ENCODE measurements at places on chromosomes 5 and 9.

DNA sequence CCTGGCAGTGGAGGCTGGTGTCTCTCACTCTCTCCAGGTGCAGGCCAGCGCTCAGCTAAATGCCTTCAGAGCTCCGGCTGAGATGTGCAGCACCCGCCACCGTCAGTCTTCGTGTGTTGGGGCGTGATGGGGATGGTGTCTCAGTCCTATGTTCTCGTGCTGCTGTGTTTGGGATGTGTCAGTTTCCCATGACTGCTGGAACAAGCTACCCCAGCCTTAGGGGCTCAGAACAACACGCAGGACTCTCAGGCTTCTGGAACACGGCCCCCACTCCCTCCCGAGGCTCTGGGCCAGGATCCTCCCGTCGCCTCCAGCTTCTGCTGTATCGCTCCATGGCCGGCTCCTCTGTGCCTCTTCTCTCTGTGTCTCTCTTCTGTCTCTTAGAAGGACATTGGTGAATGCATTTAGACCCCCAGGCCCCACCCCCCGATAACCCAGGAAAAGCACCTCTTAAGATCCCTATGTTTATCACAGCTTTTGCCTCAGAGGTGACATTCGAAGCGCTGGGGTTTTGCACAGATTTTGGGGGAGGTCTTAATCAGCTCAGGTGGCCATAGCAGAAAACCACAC lies 9.6 kb upstream of the CEP72 start:
- no peak for DNase-seq

DNA sequence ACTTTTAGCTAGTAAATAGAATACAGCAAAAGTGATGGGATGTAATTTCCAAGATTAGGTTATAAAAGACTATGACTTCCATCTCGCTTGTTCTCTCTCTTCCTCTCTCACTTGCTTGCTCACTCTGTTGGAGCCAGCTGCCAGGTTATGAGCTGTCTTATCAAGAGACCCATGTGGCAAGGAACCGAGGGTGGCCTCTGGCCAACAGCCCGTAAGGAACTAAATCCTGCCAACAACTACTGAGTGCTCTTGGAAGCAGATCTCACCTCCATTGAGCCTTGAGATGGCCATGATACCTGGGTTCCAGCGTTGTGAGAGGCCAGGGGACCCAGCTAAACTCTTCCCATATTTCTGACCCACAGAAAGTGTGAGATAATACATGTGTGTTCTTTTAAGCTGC lies 636.1 kb downstream of the ACTL7B start:
- DNase-seq = no peak

DNA sequence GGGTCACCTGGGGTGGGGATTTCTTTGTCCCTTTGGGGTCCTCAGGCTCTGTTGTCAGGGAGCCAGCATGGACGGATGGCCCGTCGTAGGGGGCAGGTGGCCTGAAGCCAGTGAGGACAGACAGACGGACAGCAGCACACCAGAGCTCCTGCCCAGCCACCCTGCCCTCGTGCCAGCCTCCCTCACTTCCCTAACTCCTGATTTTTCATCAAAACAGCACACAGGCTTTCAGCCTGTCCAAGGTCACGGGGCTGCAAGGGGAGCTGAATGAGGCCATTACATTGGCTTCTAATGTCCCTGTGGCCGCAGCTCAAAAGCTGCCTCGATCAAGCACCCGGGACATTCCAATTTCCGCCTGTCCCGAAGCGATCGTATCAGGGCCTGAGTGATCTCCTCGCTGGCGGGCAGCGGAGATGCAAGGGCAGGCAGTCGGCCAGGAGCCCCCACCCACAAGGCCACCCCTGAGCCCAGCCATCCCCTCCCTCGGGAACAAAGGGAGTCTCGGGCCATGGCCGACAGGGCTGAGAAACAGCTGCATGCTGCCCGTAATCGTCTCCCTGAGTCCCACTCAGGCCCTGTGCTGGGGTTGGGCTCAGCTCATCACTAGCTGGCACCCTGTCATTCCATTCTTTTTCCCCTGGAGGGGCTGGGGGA lies 50.5 kb upstream of the RNU6ATAC start:
- no peak for DNase-seq

DNA sequence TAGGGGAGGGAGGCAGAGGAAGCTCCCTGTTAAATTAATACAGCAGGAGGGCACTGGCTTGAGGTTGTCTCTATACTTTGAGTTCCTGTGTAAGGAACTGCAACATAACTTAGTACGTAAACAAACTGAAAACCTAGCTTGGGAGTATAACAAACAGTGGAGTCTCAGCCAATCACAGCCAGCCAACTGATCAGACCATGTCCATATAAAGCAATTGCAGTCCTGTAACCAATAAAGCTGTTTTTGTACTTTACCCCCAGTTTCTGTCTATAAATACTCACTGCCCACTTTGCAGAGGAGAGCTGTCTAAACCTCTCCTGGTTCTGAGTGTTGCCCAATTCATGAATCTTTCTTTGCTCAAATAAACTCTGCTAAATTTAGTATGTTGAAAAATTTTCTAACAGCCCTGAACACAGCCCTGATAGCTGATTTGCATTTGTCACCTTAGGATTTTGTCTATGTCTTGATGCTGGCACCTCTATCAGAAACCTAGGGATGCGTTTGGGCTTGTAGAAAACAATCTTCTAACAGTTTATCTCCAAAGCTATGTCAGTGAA lies 39.9 kb downstream of the GDNF start:
- DNase-seq = peak; percentile 18

DNA sequence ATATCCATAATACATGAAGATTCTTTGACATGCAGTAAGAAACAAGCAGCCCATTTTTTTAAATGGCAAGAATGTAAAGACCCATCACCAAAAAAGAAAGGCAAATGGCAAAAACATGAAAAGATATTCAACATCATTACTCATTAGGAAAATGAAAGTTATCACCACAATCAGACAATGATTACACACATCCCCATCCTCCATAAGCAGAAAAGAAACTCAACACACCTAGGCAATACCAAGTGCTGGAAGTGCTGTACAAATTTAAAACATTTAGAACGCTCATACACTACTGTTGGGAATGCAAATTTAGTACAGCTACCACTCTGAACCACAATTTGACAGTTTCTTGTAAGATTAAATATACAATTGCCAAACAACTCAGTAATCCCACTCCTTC lies 466.7 kb downstream of the ACTL7B start:
- DNase-seq = no peak

GRCh38 chr5:54259090-54259489 lies 51.3 kb downstream of the ARL15 start:
- peak; percentile 61 for DNase-seq

DNA sequence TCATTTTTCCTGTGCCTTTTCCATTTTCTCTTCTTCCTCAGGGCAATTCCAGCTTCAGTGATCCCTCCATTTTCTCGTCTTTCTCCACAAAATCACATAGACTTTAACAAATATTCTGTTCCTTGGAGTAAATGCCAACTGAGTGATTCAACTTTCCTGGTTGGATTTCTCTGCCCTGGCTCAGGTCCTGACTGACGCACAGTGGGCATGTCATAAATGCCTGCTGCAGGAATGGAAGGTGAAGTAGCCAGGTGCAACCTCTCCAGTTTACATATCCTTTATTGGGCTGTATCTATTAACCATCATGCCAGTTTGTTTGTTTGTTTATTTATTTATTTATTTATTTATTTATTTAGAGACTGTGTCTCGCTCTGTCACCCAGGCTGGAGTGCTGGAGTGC lies 95.1 kb downstream of the MEF2C start:
- DNase-seq = peak; percentile 7

DNA sequence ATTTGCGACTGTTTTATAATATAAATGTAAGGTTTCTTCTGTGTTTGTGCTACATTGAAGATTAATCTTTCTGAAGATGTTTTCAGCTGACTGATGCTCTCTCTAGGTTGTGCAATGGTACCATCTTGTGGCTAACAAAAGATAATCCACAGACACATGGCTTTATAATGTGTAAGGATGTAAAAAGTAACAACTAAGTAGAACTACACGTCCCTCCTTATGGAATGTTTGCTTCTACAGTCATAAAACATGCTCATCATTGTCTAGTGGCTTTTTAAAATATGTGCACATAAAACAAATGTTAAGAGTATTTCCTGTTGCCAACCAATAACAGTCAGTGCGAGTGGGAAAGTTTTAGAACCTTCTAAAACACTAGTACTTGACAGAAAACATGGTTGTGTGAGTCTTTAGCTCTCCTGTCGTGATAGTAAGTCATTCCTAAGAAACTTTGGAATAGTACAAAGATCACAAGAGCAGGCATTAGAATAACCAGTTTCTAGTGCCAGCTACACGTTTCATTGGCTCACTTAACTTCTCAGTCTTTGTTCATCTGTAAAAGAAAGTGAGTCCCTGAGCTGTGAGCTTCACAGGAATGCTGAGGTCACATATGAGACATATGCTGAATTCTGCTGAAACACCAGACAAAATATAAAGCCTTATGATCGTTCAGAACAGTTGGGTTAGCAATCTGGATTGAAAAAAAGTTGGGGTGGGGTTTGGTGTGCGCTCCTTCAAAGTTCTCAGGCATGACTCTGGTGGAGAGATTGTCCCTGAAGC lies 75.7 kb upstream of the GLIS3 start:
- peak; percentile 86 for DNase-seq

GRCh38 chr9:82580921-82581320 lies 482.0 kb downstream of the RASEF start:
- DNase-seq = no peak

- DNase-seq = no peak
Observed at GRCh38 chr5:142994218-142994617, 224.0 kb downstream of the ARHGAP26 start.

DNA sequence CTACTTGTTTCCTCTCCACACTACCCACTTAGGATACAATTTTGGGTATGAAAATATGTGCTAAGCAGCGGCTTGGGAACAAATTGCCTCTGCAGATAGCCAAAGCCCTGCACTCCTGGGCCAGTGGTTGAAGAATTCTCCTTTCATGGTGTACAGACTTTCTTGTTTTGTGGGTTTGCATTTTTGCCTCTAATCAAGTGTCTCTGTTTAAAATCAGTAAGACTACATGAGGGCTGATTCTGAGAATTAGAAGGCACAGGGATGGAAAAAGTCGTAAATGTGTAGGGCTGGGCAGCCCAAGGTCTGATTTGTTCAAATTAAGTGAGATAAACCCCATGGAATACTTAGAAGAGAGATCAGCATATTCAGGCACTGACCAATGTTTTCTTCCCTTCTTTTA lies 103.7 kb upstream of the CD180 start:
- DNase-seq = no peak

DNA sequence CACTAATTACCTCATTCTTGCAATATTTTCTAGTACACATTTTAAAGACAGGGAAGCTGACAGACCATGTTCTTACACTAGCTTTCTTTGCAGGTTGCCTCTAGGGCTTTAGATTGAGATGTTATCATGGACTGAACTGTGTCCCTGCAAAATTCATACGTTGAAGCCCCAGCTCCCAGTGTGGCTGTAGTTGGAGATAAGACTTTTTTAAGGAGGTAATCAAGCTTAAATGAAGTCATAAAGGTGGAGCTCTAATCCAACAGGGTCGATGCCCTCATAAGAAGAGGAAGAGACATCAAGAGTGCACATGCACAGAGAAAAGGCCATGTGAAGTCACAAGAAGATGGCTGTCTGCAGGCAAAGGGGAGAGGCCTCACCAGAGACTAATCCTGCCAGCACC lies 471.2 kb upstream of the ACTBL2 start:
- DNase-seq = no peak

- peak; percentile 45 for DNase-seq
Observed at GRCh38 chr5:115594128-115595047, 7.9 kb downstream of the TICAM2 start.

- peak; percentile 20 for DNase-seq
Observed at GRCh38 chr9:87873607-87874303, 8.9 kb upstream of the SPATA31E1 start.

DNA sequence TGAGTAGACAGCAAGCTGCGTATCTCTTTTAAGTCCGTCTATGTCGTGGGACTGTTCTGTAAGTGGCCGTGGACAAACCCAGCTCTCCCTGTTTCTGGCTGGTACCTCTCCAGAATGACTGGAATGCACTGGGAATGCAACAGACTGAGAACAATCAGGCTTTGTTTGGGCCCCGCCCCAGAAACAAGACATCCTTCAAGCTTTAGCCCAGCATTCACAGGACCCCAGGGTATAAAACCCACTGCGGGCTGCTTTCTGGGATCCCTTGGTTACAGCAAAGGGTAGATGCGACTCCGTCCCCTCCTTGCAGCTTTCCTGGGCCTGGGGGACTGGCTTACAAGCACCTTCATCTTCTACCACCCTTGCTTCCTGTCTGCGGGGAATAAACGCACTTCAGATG lies 45.6 kb upstream of the SPTLC1 start:
- no peak for DNase-seq

- peak; percentile 41 for DNase-seq
Observed at GRCh38 chr5:140182803-140183367, 7.9 kb downstream of the CYSTM1 start.

GRCh38 chr5:90014420-90014819 lies 395.1 kb downstream of the CETN3 start:
- DNase-seq = no peak

DNA sequence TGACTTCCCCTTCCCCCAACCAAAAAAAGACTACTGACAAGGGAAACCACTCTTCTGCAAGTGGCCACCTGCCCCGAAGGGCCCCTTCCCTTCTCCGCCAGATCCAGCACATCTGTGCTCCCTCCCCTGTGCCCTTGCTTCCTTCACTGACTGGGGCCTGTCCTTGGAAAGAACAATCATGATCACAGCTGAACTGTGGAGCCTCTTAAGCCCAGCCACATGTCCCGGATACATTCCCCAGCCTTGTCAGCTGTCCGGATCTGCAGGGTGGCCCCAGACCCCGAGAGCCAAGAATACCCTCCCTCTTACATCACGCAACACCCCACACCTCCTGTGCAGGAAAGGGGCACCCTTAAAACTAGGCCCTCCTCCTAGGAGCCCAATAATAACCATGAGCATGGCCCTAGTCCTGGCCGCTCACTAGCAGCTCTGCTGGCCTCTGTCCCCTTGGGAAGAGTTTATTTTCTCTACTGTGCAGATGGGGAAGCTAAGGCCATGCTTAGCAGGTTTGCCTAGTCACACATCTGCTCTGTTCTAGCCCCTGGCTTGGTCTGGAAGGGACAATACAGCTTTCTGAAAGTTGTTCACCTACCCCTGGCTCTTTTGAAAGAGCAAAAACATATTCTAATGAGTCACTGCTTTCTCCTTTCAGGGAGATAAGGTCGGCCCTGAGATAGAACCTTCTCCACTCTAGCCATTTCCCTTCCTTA lies 3.8 kb downstream of the SPRY4 start:
- no peak for DNase-seq

- DNase-seq = no peak
Observed at GRCh38 chr9:38110476-38110875, 41.4 kb upstream of the SHB start.

GRCh38 chr5:136070486-136071285 lies 41.9 kb downstream of the TGFBI start:
- no peak for DNase-seq

GRCh38 chr9:73137914-73138313 lies 13.8 kb upstream of the ANXA1 start:
- peak; percentile 65 for DNase-seq

GRCh38 chr5:72600391-72600981 lies 93.3 kb upstream of the ZNF366 start:
- DNase-seq = peak; percentile 82

GRCh38 chr5:157464519-157465171 lies 4.6 kb downstream of the NIPAL4 start:
- DNase-seq = peak; percentile 95

- no peak for DNase-seq
Observed at GRCh38 chr5:131532031-131532640, 102.9 kb downstream of the RAPGEF6 start.

Measured in iris pigment epithelial cell (primary cell).